ENCODE measurements at places on chromosomes 1 and 21.

DNA sequence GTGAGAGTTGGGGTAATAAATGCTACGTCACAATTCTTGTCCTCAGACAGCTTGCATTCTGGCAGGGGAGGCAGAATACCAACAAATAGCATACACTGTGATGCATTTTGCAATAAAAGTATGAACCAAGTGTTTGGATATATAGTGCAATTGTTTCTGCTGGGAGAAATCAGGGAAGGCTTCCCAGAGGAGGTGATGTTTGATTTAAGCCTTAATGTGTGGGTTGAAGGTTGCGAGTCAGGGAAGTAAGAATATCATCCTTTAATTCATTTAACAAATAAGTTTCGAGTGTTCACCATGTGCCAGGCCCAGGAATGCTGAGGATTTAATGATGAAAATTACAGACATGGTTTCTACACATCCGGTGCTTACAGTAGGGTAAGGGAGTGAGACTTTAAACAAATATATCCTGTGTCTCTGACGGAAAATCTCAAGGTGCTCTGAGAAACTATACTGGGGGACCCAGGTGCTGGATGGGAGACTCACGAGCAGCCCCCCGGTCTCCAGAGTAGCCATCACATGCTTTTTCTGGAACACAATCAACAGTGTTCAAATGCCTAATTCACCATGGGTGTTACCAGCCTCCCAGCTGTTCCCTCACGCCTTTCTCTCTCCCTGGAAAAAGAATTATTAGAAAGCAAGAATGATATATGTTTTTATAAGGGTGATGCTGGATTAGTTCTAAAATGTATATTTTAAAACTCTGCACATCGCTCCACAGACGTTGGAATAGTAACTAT, 31.7 kb downstream of the RASSF5 start:
- no peak for DNase-seq

DNA sequence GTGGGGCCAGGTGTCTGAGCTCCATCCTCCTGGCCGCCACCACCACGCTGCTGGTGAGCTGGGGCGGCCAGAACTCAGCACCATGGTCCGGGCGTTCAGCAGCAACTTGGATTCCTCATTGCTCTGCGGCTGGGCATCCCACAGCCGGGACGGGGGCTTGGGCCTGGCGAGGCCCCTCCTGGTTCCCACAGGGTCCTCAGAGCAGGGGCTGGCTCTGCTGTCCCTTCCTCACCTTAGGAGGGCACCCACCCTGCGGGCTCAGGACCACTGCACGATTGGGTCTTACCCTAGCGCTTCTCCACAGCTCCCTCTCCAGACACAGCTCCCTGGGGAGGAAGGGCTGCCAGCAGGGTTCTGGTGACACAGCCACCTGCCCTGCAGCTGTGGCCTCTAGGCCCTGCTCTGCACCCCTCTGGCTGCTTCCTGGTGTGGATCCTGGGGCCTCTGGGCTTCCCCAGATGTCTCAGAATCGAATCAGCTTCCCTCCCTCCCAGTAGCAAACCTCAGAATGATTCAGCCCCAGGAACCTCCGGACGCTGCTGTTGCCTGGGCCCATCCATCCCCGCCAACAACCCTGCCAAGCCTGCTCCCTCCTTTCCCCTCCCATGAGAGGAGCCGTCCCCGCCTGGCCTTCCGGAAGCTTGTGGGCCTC, 25.0 kb downstream of the CRYAA start:
- no peak for DNase-seq

DNA sequence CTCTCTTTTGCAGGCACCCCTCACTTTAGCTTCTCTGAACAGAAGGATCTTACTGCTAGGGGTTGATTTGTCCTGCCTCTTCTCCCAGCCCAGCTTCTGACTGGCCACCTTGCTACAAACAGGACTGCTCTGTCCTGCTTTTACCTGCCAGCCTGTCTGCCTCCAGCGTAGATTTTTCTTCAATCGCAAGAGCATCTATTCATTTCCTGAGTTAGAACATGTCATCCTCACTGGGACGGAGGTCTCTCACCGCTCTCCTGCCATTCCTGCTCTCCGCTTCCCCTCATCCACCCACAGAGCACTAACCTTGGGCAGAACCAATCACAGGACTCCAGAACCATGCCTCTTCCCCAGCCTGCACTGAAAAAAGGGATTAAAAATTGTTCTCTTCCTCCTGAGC, 3.5 kb upstream of the ATP1B1 start:
- no peak for DNase-seq

DNA sequence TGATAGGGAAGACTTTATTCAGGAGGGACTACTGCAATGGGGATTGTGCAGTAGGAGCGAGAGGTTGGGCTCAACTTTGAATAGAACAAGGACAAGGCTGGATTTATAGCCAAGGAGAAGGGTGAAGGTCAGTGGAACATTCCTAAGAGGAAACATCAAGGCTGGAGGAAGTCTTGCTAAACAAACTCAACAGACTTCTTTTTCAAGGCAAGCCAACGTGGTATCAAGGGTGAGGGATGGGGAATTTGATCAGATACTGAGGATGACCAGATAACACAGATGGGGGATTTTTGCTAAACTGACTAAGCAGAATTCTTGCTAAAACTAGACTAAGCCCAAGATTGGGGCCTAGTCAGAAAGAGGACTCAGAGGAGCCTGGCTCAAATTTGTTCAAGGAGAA, 107.3 kb downstream of the DUSP10 start:
- no peak for DNase-seq
